ENCODE measurements at places on chromosomes 3 and 15.

DNA sequence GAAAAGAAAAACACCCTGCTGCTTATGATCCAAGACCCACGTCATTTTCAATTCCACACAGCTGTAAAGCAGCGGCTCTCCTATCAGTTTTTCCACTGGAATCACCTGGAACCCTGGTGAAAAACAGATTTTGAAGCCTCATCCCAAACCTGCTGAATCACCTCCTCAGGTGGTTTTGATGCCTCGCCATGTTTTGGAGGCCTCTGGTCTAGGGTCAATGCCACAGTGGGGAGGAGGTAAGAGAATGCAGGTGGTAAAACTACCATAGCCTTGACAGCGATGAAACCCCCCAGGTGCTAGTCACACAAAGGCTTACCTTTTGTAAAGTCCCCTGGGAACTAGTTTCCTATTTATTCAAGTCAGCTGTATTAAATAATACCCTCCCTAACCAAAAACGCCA lies 24.8 kb downstream of the MYO1E start:
- no peak for DNase-seq

GRCh38 chr3:79414806-79415205 lies 353.0 kb downstream of the ROBO1 start:
- peak; percentile 80 for DNase-seq

DNA sequence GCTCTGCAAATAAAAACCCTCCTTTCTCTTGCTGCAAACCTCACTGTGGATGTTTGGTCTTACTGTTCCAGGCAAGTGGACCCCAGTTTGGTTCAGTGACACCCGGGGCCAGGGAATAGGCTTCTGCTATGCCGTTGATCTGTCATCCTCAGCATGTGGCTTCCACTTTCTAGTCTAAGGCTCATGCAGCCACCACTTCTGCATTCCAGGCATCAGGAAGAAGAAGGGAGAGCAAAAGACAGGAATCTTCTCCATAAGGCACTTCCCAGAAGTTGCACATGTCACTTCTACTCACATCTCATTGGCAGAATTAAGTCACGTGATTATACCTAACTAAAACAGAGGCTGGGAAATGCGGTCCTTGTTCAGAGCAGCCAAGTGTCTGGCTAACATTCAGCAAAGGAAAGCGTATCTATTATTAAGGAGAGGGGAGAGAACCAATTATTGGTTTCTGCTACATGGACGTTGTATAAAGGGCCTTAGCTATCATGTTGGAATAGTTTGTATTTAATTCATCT lies 173.6 kb upstream of the PFN2 start:
- no peak for DNase-seq

DNA sequence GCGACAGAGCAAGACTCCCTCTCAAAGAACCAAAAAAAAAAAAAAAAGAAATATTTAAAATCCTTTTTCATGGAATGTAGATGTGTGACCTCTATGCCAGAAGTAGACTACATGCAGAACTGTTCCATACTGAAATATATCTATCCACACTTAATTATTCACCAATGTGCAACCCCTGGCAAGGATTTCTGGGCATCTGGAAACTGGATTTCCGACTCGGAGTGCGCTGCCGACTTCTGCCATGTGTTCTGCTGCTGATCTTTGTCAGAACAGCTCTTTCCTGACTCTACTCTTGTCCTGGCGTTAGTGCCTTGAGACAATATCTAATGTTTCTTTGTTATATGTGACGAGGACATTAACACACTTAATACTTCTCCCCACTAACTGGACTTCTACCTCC lies 11.7 kb downstream of the LIPH start:
- DNase-seq: no peak

DNA sequence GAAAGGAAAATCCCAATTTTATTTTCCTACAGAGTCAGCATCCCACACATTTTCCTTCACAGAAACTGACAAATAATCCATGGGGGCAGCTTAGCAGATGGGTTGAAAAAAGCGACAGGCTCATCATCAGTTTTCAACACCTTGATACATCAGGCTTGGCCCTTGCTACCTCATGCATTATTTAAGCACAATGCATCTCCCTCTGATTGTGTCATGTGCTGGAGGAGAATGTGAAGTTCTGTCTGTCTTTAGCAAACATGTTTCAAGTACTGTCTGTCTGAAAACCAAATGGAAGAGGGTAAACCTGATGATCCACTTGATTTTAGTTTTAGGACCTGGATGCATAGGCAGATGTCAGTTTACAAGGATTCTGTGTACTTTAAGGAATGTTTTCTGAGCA lies 128.6 kb upstream of the ADAMTS9 start:
- no peak for DNase-seq

GRCh38 chr3:187677604-187678003 lies 7.4 kb upstream of the SST start:
- peak; percentile 39 for DNase-seq

DNA sequence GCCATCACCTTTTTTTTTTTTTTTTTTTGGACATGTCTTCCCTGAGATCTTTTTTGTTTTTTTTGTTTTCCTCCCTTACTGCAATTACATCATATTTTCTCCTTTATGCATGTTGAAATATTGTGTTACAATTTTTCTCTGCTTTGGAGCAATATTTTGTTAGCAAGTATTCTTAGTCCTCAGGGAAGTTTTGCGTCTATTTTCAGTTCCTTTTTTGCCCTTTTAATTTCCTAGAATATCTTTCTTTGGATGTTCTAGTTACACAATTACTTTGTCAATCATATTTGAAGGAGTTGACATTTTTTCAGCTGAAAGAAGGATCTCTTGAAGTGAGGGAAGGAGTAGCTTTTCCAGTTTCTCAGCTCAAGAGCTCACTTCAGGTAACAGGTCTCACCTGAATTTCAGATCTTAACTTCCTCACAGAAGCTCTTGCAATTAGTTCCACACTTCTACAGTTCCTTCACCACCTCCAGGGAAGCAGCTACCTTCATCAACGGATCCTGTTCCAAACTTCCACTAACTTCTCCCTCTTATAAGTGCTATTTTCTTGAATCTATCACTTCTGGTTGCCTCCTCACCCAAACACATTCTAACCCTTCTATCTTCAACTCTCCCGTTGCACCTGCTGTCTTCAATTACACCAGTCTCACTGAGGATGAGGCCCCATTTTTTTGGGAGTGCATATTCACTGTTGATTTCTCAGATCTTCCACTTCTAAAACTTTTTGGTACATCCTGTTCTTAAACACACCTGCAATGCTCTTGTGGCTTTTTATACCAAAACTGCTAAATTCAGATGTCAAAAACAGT lies 57.8 kb upstream of the CPOX start:
- DNase-seq: no peak

GRCh38 chr3:12962292-12962691 lies 110.9 kb downstream of the IQSEC1 start:
- no peak for DNase-seq

- DNase-seq: no peak
Measured at GRCh38 chr15:47027322-47027946, 689.9 kb upstream of the SEMA6D start.

- no peak for DNase-seq
Measured at GRCh38 chr3:155158346-155159037, 78.4 kb downstream of the MME start.

DNA sequence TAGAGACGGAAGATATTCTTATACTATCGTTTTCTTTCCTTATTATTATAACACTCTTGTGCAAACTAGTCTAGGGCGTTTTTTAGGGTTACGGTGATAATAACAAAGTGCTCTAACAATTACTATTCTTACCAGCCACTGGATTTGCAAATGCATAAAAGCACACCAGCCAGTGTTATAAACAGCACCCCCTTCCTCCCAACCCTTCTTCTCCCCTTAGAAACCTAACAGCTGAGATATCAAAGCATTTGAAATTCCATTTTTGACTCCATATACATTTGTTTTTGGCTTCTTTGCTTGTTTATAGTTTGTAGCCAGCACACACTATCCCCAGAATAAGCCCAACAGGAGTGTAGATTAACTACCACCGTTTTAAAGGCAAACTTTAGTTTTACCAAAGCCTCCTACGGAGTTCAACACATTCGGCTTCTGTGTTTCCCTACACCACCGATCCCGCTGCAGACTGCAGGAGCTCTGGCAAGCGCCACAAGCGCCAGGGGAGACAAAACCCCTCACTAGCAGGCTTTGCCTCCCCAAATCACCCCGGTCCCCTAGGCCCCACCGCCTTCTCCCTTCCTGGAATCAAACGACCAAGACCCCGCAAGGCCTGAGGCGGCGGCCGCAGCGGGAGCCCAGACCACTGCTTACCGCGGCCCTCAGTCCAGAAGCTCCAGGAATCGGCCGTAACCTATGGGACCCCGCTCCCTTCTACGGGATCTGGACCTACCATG lies 461 bp downstream of the COPB2 start:
- DNase-seq: no peak

DNA sequence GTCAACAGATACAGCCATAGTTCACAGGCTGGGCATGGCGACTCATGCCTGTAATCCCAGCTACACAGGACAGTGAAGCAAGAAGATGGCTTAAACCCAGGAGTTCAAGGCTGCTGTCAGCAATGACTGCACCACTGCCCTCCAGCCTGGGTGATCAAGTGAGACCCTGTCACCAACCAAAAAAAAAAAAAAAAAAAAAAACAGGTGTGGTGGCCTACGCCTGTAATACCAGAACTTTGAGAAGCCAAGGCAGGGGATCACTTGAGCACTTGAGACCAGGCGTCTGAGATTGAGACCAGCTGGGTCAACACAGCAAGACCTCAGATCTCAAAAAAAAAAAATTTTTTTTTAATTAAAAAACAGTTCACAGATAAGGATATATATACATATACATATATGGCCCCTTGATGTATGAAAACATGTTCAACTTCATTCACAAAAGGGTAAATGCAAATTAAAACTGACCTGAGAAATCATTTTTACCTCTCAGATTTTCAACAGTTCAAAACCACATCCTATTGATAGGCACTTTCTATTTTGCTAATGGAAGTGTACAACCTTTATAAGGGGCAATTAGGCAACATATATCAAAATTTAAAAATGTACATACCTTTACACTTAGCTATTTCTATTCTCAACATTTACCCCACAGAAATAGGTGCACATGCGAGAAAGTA lies 51.1 kb downstream of the OSBPL10 start:
- no peak for DNase-seq

- DNase-seq: no peak
Measured at GRCh38 chr3:177483182-177483967, 286.1 kb upstream of the TBL1XR1 start.

- DNase-seq: peak; percentile 96
Measured at GRCh38 chr3:189563853-189564563, 67.2 kb upstream of the TP63 start.

DNA sequence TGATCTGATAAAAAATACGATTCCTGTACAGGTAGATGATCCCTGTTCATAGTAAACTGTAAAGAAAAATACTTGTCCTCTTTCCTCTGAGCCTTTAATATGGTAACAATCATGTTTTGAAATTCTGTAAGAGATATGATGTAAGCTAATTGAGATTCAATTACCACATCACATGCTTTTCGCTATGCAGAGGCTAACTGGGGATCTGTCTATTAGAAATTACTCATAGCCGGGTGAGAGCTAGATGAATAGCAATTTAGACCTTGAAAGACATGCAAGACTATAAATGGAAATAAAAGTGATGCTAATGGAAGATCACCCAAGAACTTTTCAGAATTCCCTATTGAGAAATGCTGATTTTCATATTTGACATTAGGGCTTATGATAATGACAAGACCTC lies 579.9 kb upstream of the ZNF717 start:
- no peak for DNase-seq

GRCh38 chr15:90154861-90155626 lies 46.1 kb upstream of the SEMA4B start:
- no peak for DNase-seq

GRCh38 chr3:138366006-138366759 lies 17.8 kb downstream of the MRAS start:
- no peak for DNase-seq

- DNase-seq: no peak
Measured at GRCh38 chr15:42373274-42373673, 14.0 kb downstream of the CAPN3 start.

DNA sequence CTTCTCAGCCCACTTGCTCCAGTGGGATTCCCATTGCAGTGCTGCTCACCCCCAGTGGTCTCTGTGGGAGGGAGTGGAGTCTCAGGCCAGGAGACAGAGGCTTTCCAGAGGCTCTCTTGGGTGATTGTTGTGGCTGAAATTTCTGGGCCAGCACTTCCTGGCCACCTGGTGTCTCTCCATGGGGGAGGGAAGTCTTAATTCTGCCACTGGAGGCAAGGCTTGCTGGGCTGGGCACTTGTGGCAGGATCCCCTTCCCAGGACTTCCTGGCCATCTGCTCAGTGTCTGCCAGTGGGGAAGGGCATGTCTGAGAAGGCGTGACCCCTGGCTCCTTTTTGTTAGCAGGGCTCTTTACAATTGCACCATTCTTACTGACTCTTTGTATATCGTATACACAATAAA lies 351.8 kb downstream of the GABRB3 start:
- no peak for DNase-seq

DNA sequence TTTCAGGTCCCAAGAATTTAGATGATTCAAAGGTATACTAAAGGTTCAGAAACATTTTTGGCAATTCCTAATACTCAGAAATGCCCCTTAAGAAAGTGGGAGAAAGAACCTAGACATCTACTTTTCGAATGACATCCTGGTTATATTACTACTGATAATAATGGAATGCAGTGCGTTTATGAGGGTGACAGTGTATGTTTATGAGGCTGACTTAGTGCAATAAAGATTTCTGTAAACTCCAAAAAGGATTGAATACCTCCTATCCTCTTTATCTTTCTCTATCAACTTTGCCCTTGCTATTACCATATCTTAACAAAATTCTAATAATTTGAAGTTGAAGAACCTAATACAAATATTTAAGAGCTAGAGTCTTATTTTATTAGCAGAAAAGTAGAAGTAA lies 348.9 kb upstream of the EPHA6 start:
- no peak for DNase-seq

DNA sequence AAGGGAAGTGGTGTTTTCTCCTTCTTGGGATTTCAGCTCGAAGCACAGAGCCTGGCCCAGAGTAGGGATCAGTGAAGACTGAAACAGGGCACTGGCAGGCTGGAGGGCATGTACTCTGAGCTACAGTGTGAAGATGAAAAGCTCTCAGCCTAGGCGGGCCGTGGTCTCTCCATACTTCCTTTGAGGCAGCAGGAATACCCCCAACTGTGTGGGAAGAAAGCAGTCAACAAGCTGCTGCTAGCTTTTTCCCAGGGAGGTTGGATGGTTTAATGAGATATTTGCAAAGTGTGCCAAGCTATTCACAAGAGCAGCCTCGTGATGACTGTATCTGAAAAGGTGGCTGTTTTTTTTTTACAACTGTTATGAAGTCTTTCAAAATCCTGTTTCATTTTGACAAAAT lies 47.2 kb downstream of the NMNAT3 start:
- DNase-seq: no peak

DNA sequence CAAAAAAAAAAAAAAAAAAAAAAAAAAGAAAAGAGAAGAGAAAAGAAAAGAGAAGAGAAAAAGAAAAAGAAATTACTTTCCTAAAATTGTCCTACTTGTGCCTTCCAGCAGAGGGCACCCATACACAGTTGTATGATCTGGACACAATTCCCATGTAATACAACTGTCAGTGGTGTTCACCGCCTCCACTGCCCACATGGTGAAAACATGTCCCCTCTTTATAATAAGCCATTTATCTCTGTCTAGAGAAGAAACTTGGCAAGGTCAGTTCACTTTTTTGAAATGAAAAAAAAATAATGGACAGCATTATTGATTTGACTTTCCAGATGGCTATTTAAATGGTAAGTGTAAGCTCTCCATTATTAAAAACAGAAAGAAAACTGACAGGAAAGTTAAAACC lies 459.4 kb downstream of the GBE1 start:
- DNase-seq: peak; percentile 67

GRCh38 chr3:195284842-195285241 lies 13.9 kb upstream of the XXYLT1 start:
- DNase-seq: no peak

- DNase-seq: peak; percentile 55
Measured at GRCh38 chr3:87207460-87207859, 19.6 kb upstream of the CHMP2B start.
